ENCODE measurements at places on chromosomes 4 and X.
A peak's percentile ranks its signal among the peaks of the same experiment; 100 is the strongest.

- no peak for DNase-seq
These were observed 15.8 kb downstream of the ART3 start for GRCh38 chr4:76090241-76090691.

- no peak for DNase-seq
These were observed 46.0 kb downstream of the ZNF185 start for GRCh38 chrX:152943826-152944225.

DNA sequence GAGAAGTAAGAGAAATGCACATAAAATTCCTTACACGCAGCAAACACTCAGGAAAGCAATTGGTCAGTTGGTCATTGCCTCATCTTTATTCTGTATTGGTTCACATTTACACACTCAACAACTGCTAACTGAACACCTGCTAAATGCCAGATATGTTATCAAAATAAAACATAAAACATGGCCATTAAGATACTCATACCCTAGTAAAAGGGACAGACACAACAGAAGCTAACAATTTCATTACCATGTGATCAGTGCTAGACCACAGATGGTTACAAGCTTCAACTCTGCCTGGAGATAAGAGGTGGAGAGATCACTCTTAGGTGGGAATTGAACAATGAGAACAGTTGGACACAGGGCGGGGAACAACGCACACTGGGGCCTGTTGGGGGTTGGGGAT, 26.2 kb downstream of the TEC start:
- DNase-seq, result no peak

DNA sequence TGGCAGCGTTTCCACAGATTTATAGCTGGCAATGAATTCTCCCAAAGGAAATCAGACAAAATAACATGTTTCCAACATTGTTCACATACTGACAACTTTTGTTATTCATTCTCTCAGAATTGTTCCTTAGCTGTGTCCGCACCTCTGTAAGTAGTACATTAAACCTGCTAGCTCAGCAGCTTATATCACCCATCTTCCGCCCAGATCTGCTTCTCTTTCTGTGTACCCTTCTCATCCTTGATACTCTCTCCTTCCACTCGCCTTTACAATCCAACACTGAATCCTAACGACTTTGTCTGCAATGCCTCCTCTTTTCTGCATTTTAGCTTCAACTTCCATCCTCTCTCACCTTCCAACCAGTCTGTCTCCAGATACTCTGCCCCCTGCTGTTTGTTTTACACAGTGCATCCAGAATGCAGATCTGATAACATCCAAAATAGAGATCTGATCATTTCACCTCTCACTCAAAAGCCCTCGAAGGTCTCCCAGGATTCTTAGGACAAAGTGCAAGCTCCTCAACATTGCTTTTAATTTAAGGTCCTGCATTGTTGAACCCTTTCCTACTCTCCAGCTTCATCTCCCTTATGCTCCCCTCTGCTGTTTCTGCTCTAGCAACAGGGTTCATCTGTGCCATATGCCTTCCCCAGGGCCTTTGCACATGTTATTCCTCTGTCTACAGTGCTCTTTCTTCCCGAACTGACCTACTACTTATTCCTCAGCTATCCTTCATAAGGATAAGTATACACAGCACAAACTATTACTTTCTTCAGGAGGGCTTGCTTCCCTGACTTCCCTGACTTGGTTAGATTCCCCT, 67.3 kb upstream of the VBP1 start:
- peak; percentile 61 for DNase-seq

DNA sequence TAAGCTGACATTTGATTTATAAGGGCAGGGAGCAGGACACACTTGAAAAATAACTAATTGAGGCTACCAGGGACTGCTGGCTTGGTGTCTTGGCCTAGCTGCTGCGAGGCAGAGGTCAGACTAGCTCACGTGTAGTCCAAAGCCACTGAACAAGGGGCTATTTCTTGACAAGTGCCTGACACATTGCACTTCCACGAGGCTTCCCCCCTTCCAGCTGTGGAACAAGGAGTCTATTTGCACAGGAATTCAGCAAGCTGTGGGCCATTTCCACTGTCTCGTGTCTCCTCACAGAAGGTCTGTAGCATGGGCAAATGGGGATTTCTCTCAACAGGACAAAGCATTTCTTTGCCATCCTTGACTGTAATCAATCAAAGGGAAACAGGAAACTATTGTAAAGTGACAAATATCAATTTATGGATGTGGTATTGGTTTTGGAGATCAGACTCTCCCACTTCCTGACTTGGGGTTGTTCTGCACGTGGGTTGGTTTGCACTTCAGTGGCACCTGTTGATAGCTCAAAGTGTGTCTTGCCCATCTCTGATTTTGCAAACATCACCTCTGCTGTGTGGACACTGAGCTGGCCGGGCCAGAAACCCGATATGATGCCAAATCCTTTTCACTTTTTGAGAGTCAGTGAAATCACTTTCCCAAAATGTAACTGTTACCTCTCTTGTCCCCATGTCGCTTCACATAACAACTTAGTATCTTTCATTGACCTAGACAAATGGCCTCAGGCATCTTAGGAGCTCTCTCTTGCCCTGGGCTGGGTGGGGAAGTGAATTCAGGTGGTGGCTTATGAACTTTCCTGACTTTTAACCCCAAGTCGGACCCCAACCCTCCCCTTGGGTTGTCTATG, 107.4 kb upstream of the MAMLD1 start:
- DNase-seq, result no peak

DNA sequence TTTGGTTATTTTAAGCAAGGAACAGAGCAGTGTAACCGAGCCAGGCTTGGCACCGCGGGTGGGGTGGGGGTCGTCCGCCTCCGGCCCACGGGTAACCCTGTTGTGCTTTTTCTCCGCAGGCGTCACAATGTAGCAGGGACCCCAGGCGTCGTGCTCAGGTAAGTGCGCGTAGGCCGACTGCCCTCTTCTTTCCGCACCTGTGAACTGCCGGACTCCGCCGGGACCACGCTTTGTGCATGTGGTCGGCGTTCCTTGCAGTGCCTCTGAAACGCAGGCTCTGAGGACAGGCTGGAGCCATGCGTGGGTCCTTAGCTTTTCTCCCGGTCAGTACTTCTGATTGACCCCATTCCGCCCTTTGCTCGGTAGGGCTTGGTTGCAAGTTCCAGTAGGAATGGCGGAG, 24.9 kb downstream of the PCGF3 start:
- no peak for DNase-seq

DNA sequence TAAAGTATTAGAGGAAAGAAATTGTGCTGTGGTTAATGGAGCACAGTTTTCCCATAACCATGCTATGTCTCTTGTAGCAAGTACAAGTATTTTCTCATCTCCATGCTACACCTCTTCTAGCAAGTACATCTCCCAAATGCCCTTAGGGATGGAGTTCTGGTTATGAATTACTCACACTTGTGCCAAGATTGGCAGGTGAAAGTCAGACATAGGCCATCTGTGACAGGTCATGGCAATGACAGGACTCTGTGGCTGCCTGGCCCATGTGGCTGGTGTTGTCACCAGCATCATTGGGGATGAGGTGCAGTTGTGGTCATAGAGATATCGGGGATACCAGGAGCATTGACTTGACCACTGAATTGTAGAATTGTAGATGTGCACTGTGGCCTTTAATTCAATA, 310.2 kb downstream of the FAT4 start:
- no peak for DNase-seq

- peak; percentile 72 for DNase-seq
These were observed 2.9 kb downstream of the PAK3 start for GRCh38 chrX:111098874-111099273.

GRCh38 chrX:18455384-18455783, 30.0 kb downstream of the CDKL5 start:
- DNase-seq, result no peak

DNA sequence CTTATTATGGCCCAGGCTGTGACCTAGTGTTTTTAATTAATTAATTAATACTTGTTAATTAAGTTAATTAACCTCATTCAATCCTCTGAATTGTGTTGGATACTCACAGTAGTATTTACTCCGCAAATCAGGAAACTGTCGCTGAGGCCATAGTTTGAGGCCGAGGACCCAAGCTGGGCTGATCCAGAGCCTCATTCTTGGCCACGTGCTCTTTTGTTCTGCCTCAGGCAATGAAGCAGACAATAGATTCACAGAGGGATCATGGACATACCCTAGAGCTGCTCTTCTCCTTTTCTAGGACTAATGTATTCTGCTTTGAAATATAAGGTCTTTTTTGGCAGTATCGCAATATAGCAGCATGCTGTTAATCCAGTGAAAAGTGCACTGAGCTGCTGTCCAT, 24.0 kb upstream of the SNCA start:
- DNase-seq, result no peak

DNA sequence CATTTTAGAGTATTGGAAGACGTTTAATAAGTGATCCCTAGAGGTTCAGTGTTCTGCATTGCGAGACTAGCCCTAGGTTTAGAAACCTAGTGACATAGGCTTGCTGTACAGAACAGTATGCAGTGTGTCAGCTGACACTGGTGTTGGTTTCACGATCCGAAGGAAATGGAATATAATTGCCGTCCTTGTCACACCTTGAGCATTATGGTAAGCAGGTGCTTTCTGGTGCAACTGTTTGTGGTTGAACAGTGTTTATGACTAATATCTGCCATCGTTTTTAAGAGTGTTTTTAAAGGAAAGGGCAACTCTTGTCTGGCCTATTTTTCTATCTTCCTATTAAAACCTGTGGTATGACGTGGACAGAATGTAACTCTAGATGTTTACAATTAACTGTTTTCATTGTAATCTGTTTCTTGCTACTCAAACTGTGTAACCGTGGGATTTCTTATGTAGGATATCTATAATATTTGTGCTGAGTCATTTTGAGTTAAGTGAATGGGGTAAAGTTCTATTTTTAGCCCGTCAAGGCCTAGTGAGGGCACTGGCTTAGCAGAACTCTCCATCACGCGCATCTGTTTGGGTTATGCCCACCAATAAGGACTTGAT, 53.8 kb upstream of the TBC1D14 start:
- peak; percentile 65 for DNase-seq

GRCh38 chr4:184142121-184143000, 75.3 kb downstream of the ENPP6 start:
- no peak for DNase-seq

DNA sequence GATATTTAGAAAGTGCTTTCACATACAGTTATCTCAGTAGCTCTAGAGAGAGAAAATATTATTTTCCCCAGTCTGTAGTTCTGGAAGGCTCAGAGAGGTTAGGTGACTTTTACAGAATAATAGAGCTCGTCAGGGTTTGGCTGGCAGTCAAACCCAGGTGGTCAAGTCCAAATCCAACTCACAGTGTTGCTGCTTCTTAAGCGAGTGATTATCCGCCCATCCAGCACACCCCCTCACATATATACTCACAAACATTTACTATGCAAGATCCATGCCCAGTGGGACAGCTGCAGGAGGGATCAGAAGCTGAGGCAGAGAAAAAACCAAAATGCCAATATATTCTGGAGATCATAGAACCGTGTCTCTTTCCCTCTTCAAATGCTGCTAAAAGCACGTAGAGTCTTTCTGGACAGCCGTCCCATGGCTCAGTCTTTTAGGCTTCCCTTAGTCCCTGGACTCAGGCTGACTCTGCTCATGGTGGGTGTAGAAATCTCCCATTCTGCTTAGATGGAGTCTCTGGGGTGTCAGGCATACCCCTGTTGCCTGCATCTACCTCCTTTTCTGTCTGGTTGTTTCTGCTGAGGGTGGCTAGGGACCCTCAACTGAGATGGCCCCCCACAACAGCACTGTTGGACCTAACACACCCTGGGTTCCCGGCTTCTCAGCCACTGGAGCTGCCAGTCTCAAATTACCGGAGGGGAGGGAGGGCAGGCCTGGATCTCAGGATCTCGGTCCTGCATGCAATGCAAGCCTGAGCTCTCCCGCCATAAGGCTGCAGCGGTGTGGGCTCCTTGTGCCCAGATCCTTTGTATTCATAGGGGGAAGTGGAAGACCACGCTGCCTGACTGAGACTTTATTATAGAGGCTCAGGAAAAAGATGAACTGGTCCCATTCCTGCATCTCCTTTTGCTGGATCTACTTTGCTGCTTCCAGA, at the start of gene CHRNA9:
TSS of gene CHRNA9 (plus strand) at position 743 of the 934 bp plus-strand sequence. CDS start at position 878, 135 bp downstream.
- no peak for DNase-seq

GRCh38 chr4:53755656-53756055, 164.4 kb upstream of the LNX1 start:
- no peak for DNase-seq

GRCh38 chr4:118356731-118357130, 3.9 kb upstream of the PRSS12 start:
- DNase-seq, result no peak

- no peak for DNase-seq
These were observed 1.3 kb downstream of the CNGA1 start for GRCh38 chr4:48015216-48015615.

DNA sequence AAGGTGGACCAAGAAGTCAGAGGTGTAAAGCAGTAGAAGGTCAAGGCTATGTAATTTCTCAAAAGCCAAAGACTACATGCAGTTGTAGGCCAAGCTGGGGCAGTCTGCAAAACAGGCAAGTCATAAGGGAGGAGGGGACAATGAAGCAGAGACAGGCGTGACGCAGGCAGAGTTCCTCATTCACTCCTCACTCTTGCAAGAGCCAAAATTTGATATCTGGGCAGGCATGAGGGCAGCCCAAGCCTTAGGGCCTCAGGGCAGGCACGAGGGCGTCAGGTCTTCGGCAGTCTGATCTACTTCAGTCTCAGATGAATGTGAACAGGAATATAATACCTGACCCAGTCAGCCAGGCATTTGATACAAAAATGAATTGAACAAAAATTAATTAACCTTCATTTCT, 86.4 kb upstream of the AGA start:
- DNase-seq, result no peak
